Activated naive CD4-positive, alpha-beta T cell treated with Interleukin-2 at 50 U/mL for 16 hours (primary cell): ENCODE measurements at places on chromosomes 1 and 21.
A peak's percentile ranks its signal among the peaks of the same experiment; 100 is the strongest.

- no peak for DNase-seq
Measured at GRCh38 chr1:206893380-206893779, 3.9 kb upstream of the IL24 start.

DNA sequence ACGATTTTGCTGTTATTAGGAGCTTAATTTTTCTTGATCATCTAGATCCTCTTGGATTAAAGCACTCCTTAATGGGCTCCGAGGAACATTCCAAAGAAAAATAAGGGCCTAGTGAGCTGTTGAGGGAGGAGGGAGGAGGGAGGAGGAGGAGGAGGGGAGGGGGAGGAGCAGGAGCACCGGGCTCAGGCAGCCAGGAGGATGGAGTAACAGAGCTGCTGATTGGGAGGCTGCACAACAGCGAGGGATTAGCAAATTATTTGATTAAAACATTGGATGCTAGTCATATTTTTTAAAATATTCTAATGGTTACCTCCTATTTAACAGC, 302.1 kb upstream of the RRP15 start:
- DNase-seq: no peak

GRCh38 chr1:160904783-160905616, 20.0 kb upstream of the ITLN1 start:
- no peak for DNase-seq

DNA sequence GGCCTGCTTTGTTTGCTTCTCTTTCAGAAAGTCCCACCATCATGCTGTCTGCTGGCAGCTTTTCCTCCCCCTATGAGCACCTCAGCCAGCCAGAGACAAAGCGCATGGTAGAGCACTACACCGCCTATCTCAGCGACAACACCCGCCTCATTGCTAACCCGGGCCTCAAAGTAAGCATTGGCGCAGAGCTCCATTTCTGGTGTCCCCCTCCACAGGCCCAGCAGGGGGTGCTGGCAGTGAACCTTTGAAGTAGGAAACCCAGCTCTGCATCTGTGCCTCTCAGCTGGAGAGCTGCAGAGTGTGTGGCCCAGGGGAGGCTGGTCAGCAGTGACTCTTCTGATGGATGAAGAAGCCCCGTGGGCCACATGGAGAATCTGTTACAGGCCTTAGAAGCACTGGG, 81.2 kb upstream of the RAVER2 start:
- DNase-seq: no peak

DNA sequence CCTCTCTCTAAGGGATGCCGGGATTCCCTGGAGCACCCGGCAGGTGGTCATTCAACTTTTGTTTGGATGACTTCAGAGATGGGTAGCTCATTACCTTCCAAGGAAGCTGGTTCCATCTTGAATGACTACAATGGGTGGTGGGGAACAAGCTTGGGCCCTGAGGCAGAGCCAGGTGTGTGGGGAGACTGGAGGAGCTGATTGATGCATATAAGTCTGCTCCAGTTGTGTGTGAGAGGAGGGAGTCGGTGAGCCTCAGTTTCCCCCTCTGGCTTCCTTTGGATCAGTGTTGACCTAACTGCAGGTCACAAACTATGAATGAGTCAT, 133.8 kb upstream of the ZBTB40 start:
- DNase-seq: no peak

DNA sequence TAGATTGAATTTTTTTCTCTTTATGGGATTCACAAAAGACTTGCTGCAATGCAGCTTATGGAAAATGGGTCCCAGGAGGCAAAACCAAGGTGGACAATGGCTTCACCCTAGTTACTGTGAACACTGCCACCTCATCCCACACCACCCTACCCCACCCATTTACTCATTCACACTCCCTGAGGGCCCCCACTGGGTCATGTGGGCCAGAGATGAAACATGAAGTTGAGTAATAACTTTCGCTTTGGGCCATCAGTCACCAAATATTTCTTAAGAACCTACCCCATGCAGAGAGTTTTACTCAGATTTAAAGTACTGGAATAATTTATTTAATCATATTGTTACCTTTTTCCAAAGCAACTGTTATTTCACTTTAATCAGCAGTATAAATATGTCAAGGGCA, 191.8 kb downstream of the TPR start:
- no peak for DNase-seq

DNA sequence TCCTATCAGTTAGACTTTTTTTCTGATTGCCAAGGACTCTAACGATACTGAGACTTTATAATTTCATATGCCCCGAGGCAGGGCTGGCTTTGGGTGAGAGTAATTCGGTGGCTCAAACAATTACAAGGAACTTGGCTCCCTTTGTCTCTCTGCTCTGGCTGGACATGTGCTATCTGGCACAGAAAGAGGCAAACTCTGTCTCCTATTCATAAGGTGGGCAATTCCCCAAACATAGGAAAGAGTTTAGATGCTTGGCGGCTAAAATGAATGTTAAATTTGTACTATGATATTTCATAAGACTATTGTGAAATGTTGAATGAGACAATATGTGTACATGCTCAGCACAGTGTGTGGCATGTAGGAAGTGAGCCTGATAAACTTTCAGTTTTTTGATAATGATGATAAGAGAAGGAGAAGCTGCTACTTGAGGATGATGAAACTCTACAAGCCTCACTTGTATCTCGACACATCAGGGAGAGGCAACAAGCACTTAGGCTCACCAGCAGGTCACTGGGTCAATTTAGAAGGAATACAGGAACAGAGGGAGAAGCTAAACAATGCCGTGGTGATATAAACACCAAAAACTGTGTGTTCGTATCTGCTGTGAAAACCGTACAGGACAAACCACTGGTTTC, 12.6 kb upstream of the NTPCR start:
- DNase-seq: no peak

DNA sequence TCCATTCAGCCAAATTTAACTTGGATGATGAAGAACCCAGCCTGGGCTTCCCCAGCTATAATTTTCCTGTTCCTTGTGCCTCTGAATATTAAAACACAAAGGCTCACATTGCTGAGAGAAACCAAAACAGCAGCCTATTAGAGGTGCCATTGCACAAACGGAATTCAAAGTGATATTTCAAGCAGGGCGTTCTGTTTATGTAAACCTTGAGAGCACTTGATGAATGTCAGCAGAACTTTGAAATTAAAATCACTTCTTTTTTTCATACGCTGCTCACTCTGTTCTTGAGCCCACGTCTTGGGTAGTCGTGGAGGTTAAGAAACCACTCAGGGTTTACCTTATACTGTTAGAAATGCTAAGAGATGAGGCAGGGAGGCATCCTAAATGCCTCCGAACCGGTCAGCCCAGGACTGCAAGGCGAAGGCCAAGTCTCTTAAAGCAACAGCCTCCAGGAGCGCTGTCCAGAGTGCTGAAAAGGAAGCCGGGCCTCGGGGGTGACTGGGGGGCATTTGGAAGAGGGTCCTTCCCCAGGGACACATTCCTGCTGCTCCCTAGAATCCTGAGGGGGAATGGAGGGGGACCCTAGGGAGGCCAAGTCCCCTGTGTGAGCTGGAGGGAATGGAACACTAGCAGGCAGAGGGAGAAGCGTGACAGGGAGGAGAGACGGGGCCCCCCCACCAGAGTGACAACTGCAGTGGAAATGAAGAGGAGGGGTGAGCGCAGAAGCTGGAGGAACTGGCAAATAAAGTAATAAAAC, 154.8 kb upstream of the VAMP3 start:
- peak; percentile 11 for DNase-seq

- no peak for DNase-seq
Measured at GRCh38 chr1:236207121-236207520, 64.8 kb downstream of the GPR137B start.

GRCh38 chr1:63917571-63918417, 144.0 kb downstream of the ROR1 start:
- DNase-seq: no peak

DNA sequence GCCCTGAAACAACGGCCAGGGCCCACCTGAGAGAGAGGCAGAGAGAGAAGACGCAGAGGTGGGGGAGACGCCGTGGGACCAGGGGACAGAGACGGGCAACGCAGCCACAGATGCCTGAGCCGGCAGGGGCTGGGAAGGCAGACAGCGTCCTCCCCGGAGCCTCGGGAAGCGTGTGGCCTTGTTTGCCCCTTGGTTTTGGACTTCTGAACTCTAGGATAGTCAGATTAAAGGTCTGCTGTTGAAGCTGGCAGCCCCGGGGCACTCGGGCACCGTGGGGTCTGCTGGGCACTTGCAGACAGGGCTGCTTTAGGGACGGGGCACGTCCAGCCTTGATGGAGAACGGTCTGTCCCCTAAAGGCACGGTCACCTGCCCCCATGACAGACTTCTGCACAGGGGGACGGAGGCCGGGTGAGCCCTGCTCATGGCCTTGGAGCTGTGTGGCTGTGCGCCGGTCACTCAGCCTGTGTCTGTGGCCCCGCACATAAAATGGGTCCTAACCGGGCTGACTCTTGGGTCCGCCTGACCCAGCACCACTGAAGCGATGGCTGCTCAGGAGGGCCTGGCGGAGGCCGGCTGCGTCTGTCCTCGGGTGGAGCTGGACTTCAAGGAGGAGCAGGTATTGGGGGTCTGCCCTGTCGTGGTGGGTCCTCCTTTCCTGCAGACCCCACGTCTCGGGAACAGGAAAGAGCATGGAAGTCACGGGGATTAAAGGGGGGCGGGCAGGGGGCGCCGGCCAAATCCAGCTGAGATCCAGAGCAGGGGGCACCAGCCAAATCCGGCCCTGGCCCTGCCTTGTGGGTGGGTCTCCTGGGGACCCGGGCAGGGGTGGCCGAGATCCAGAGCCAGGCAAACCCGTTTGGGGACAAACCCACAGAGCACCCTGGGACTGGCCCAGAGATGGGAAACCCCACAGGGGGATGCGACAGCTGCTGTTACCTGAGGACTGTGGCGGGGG, 9.6 kb upstream of the RNF223 start:
- no peak for DNase-seq

GRCh38 chr1:212030936-212031528, 4.3 kb downstream of the INTS7 start:
- no peak for DNase-seq

DNA sequence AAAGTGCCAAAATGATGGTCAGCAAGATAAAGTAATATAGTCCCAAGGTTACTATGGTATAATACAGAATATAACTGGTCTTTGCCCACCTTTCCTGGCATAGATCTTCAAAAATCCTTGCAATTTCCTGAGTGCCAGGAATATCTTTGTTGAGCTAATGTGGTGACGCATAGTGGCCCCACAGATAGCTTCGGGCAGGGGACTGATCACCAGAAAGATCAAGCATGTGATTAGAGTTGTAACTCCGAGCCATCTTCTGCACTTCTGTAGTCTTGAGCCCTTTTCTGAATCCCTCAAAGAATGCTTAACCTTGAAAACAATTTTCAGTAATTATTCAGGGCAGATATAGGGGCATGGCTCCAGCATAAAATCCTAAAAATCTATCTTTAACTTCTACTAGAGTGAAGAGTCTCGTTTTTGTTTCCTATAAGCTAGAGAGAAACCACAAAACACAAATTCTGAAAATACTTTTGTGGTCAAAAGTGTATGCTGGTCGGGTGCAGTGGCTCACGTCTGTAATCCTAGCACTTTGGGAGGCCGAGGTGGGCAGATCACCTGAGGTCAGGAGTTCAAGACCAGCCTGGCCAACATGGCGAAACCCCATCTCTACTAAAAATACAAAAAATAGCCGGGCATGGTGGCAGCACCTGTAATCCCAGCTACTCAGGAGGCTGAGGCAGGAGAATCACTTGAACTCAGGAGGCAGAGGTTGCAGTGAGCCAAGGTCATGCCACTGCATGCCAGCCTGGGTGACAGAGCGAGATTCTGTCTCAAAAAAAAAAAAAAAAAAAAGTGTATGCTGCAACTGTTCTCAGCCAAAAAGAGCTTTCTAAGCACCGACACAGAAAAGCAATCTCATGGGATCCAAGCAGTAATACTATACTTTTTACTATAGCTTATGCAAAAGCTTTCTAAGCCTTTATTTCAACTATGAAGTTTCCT, 62.8 kb downstream of the NVL start:
- no peak for DNase-seq

DNA sequence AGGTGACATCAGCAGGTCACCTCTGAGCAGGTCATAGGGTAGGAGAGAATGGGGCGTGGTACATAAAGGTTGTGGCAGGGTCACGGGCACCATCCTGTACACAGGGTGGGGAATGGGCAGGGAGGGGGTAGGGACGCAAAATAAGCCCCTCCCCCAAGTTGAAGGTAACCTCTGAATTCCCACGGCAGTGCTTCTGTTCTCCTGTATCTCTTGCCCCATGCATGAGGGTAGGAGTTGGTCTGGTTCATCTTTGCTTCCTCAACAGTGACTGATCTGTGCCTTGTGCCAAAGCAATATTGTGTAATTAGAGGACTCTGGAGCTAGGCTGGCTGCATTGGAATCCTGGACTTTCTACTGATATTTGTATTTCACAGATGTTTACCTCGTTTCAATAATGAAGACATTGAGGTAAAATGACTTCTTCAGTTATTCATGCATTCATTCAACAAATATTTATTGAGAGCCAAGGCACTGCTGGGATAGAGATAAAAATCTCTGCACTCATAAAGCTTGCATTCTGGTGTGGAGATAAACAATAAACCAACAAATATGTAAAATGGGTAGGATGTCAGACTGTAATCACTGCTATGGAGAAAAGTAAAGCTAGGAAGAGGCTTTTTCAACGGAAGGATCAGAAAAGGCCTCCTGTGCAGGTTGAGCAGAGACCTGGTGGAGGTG, 18.4 kb upstream of the GFI1 start:
- DNase-seq: no peak

DNA sequence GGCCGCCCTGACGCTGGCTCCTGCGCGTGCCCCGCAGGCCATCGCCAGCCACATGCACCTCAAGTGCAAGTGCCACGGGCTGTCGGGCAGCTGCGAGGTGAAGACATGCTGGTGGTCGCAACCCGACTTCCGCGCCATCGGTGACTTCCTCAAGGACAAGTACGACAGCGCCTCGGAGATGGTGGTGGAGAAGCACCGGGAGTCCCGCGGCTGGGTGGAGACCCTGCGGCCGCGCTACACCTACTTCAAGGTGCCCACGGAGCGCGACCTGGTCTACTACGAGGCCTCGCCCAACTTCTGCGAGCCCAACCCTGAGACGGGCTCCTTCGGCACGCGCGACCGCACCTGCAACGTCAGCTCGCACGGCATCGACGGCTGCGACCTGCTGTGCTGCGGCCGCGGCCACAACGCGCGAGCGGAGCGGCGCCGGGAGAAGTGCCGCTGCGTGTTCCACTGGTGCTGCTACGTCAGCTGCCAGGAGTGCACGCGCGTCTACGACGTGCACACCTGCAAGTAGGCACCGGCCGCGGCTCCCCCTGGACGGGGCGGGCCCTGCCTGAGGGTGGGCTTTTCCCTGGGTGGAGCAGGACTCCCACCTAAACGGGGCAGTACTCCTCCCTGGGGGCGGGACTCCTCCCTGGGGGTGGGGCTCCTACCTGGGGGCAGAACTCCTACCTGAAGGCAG, 23.4 kb upstream of the ARF1 start:
- DNase-seq: peak; percentile 45

DNA sequence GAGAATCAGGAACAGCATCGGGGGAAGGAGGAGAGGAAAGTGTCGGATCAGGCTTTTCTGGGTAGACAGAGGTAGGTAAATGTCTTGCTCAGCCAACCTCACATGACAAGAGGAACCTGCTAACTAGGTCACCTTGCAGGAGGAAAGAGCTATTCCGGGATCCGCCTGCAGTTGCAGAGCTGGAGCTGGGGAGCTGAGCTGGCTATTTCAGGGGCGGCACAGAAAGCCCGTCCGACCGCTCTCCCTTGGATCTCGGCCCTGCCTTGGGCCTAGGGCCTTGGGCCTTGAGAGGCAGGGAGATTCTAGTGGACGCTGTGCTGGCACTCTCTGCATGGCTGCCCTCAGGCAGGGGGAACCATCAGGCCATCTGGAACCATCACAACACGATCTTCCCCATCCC, 56.5 kb upstream of the CTPS1 start:
- no peak for DNase-seq
